Peyer's patch (tissue), 4 donors: ENCODE measurements at places on chromosomes 12 and 14.

DNA sequence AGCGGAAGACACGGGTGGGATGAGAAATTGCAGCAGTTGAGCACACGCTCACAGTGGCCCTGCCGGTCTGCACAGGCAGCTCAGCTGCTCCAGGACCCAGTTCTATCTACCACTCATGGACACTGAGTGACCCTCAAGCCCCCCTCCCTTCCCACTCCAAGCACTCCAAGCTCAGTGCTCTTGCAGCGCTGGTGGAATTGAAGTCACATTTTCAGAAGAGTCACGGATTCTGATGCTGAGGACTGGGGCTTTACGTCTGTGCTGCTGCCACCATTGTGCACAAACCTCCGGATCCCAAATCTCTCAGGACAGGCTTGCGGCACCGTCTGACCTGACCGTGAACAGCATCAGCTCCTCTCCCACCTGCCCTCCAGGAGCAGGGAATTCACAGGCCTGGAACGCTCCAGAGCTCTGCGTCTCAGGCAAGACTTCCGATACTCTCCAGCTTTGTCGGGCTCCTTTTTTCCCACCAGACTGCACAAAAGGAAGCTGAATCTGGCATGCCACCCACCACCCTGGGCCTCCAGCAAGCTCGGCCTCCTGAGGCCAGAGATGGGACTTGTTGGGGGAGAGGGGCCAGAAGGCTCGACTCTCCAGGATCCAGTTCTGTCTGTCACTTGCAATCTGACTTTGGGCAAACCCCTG is 213.1 kb upstream of the RTL1 start:
- peak; percentile 9 for DNase-seq

DNA sequence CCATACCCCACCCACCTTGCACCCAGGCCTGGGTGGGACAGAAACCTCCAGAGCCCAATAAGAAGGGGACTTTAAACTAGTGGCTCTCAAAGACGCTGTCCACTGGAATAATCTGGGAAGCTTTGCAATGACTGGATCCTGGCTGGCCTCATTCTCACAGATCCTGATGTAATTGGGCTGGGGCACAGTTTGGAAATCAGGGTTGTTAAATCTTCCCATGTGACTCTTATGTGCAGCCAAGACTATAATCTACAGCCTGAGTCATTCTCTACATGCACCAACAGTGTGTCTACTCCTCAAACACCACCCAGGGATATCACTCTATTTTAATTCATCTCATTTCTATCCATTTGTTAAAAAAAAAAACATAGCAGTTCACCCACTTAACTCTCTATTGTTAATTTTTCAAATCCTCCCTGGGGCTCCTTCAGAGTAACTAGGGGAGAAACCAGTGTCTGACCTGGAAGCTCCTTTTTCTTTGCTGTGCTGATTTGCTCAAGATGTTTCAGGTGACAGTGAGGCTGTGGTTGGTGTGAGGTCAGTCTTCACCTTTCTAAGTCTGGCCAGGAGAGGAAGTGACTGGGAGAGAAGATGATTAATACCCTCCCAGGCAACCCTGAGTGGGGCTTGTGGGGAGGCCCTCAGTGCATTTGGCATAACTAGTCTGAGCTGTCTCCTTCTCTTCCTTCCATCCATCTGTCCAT is 211.6 kb upstream of the SFSWAP start:
- no peak for DNase-seq

GRCh38 chr12:29238822-29239291 is 89.8 kb downstream of the FAR2 start:
- DNase-seq: no peak

- no peak for DNase-seq
Measured at GRCh38 chr12:70487440-70487839, 121.3 kb downstream of the KCNMB4 start.

- DNase-seq: peak; percentile 54
Measured at GRCh38 chr12:108399514-108399913, 60.4 kb upstream of the CMKLR1 start.

GRCh38 chr14:94239406-94239805 is 53.7 kb downstream of the SERPINA10 start:
- DNase-seq: no peak

- peak; percentile 26 for DNase-seq
Measured at GRCh38 chr14:101201535-101202151, 298.1 kb upstream of the RTL1 start.
